CD4-positive, alpha-beta T cell treated with Interleukin-1 beta for 1 hour (primary cell): ENCODE measurements at places on chromosomes 4 and X.

DNA sequence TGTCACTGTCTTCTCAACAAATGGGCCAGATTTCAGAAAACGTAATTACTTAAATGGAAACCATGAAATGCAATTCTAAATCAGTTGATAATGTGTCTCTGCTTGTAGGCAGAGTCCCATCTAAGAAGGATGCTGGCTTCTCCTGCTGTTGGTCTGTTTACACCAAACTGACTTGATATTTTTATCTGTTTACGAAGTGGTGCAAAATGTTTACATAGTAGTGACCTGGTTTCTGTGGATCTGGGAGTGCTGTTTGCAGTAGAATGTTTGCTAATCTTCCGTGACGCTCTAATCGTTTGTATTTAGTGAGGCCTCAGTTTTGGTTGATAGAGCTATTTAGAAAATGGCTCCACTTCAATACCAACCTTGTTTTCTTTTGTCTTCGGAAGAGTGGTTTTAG, 213.5 kb downstream of the VEGFC start:
- DNase-seq, result no peak

DNA sequence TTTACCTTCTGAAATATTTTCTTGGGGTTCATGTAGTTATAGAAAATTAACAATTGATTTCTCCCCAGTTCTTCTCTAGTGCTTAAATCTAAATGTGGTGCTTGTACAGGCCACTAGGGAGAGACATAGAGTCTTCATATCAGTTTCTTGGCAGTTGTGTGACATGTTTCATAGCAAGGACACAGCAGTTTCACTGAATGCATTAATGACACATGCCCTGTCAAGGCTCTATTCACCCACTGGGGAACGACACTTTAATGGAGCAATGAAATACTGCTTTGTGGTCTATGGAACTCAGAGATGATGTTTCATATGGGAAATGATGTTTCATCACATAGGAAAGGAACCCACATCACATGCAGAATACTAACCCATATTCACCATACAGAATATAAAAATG, 2.8 kb downstream of the VEGFC start:
- DNase-seq, result no peak

DNA sequence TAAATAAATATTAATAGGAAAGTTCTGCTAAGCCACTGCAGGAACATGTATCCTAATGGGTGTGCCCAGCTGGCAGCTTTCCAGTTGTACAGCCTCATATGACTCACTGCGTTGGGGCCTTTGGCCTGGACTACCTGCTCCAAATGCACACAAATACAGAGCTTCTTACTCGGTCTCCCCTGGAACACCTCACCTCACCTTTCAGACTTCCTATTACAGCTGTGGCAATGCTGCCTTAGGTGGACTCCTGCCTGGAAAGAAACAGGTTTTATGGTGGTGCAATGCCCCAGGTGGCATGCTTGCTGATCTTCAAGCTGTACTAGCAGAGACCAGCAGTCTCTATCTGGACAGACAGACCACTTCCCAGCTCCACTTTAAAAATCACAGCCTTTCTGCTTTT, 85.7 kb upstream of the EXOC1L start:
- DNase-seq, result no peak

DNA sequence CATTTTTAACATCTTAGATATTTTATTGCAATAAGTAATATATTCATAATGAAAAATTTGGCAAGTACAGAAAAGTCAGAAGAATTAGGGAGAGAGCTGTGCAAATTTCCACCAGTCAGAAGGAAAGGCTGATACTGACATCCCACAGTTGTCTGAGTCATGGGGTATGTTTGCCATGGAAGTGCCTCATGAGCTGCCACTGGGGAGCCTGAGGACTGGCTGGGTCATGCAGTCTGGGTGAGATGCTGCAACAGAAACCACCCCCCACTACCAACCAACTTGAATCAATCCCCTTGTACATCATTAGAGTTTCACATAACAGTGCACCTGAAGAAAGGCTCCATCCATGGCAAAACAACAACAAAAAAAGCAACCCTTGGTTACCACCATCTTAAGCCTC, 45.2 kb upstream of the ENPP6 start:
- no peak for DNase-seq

- no peak for DNase-seq
Observed at GRCh38 chr4:5409972-5410618, 298.3 kb downstream of the EVC2 start.

DNA sequence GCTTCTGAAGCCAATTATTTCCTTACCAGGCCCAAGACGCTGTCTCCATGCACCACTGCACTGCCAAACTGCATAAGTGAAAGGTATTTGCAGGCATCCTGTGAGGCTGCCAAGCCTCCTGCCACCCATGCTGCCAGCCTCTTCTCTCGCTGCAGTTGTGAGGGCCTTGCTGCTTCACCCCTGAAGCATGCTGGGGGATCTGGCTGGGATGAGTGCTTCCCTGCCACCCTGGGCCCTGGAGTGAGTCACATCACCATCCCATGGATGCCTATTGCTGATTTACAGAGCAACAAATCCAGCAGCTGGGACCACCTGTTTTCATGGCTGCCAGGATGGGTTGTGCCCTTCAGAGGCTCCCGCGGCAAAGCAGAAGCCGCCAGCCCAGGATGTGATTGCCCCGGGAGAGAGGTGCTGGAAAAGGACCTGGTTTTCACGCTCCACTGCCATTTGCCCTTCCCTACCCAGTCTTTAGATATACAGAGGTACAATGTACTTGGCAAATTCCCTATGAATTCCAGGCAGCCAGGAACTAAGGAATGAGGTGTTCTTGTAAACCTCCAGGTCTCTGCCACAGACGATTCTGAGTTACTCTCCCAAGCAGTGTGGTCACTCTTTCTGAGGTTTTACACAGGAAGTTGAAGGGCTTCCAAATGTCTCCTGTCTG, 41.5 kb upstream of the PTCHD1 start:
- no peak for DNase-seq

DNA sequence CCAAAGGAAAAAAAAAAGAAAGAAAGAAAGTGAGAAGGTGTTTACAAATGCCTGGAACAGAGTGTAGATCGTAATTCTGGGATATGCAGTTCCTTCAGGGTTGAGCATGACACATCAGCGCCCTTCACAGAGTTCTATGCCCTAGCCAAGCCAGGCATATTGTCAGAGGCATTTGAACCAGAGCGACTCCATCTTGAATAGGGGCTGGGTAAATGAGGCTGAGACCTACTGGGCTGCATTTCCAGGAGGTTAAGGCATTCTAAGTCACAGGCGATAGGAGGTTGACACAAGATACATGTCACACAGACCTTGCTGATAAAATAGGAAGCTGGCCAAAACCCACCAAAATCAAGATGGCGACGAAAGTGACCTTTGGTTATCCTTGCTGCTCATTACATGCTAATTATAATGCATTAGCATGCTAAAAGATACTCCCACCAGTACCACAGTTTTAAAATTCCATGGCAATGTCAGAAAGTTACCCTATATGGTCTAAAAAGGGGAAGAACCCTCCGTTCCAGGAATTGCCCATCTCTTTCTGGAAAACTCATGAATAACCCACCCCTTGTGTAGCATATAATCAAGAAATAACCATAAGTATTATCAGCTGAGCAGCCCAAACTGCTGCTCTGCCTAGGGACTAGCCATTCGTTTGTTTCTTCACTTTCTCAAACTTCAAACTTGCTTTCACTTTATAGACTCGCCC, 23.5 kb upstream of the LRBA start:
- DNase-seq, result no peak

GRCh38 chrX:626745-627509, 3.7 kb upstream of the SHOX start:
- DNase-seq, result no peak

DNA sequence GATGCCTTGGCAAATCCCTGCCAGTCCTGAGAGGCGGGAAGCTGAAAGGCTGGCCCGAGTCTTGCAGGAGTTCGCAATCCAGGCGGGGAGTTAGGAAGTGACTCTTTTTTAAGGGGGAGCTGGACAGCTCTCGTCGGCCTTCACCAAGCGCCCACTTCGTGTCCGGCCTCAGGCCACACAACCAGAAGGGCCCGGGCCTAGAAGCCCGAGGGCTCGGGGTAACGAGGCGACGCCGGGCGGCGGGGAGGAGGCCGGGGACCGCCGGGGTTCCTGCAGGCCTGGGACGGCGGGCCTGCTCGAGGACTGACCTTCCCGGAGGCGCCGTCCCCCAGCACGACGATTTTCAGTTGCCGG, 395 bp downstream of the RAB28 start:
- DNase-seq, result peak; percentile 5

- DNase-seq, result no peak
Observed at GRCh38 chrX:104712515-104712914, 146.5 kb downstream of the IL1RAPL2 start.
